Astrocyte (in vitro differentiated cells and primary cell): ENCODE measurements at places on chromosomes 6 and 20.

DNA sequence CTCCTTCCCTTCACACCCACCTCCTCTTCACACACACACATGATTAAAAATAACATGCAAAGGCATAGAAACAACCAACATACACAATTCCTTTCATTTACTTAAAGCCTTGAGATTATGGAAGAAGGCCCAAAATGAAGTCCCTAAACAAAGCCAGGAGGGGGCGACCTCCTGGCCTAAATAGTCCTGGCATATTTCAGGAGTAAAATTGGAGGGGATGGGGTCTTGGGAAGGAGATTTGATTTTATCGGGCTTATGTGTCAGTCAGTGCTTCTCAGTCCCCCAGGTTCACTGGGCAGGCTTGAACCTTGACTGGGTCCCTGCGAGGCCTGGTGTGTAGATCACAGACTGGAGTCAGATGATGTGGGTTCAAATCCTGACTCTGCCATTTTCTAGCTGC is 266.4 kb downstream of the SAMD5 start:
- H3K4me1 ChIP-seq: no peaks in the 10 kb centered on the region
- H3K36me3 ChIP-seq: no peaks in the 10 kb centered on the region
- DNase-seq: no peak
- H3K4me3 ChIP-seq: no peak overlapping the region

GRCh38 chr6:26122005-26122388 is 34.8 kb downstream of the HFE start:
- peaks cover 10% of the 10 kb centered on the region for H3K4me1 ChIP-seq
- no peak overlapping the region for H3K27ac ChIP-seq
- no peaks in the 10 kb centered on the region for H3K36me3 ChIP-seq
- peak overlapping the region; percentile 87 for H3K4me3 ChIP-seq
- no peak for DNase-seq

DNA sequence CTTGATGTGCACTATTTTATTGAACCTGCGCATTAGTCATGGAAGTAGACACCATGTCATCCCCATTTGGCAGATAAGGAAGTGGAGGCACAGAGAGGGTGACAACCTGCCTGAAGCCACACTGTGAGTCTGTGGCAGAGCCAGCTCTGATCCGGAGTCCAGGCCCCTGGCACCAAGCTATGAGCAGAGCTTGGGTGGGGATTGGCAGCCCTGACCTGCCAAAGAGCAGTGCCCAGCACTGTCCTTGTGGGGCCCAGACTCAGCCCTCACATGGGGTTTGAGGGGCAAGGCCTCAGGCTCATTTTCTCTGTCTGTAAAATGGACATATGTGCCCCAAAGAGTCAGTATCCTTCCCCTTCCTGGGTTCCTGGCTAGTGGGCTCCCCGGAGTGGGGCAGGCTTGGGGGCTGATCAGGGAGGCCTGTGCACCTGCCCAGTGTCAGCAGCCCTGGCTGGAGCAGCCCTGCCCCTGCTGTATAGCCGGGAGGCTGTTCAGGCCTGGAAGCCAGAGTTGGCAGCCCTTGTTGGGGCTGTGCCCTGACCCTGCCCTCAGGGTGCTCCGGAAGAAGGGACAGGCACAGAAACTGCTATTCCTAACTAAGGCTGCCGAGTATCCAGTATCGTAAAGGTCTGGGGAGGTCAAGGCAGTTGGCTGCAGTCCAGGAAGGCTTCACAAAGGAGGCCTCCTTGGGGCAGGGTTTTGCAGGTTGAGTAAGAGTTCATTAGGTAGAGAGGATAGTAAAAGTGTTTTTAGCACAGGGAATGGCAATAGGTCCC is 38.7 kb downstream of the TGM2 start:
- peaks cover 4% of the 10 kb centered on the region for H3K36me3 ChIP-seq
- DNase-seq: no peak
- peak overlapping the region; percentile 17 for H3K27ac ChIP-seq
- peaks cover 39% of the 10 kb centered on the region for H3K4me1 ChIP-seq
- no peaks in the 10 kb centered on the region for H3K27me3 ChIP-seq

- no peaks in the 10 kb centered on the region for H3K27me3 ChIP-seq
- no peak overlapping the region for H3K4me3 ChIP-seq
- H3K4me1 ChIP-seq: peaks cover 45% of the 10 kb centered on the region
- no peaks in the 10 kb centered on the region for H3K36me3 ChIP-seq
- DNase-seq: no peak
- no peak overlapping the region for H3K27ac ChIP-seq
These were observed 60.8 kb upstream of the DDR1 start for GRCh38 chr6:30823534-30823865.

GRCh38 chr6:25171301-25171700 is 107.9 kb upstream of the CARMIL1 start:
- H3K4me1 ChIP-seq: peaks cover 42% of the 10 kb centered on the region
- DNase-seq: no peak
- H3K36me3 ChIP-seq: no peaks in the 10 kb centered on the region
- H3K4me3 ChIP-seq: no peak overlapping the region

DNA sequence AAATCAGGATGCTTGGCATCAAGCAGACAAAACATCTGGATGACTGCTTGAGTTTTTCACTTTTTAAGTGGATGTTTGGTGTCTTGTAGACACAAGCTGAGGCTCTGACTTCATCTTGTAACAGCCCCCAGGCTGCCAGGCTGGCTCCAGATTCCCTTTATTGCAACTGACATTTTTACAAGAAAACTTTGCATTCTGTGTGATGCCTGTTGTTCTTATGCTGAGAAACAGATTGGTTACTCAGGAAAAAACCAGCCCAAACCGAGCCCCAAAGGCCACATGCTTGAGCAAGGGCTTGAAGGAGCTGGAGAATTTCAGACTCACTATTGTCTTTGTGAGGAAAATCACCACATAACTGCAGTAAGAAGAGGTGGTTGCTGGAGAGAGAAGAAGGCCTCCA is 98.4 kb upstream of the PREP start:
- no peaks in the 10 kb centered on the region for H3K27me3 ChIP-seq
- no peak overlapping the region for H3K4me3 ChIP-seq
- no peaks in the 10 kb centered on the region for H3K36me3 ChIP-seq
- no peak overlapping the region for H3K27ac ChIP-seq
- H3K4me1 ChIP-seq: no peaks in the 10 kb centered on the region

DNA sequence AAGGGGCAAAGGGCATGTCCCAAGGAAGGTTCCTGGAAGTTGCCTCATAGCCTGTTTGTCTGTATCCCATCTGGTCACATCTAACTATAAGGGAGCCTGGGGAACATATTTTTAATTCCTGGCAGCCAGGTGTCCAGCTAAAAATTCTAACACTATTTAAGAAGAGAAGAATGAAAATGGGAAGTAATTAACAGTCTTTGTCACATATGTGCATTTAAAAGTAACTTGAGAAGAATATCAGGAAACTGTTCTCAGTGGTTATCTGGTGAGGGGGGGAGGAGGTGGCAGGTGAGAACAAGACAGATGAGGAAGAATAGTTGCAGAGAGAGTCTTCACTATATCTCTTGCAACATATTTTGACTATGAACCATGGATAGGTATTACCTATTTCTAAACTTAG is 75.5 kb upstream of the ELOVL5 start:
- H3K4me3 ChIP-seq: no peak overlapping the region
- no peaks in the 10 kb centered on the region for H3K36me3 ChIP-seq
- H3K27me3 ChIP-seq: peaks cover 5% of the 10 kb centered on the region
- no peak overlapping the region for H3K27ac ChIP-seq

GRCh38 chr6:1136415-1136774 is 175.5 kb upstream of the FOXQ1 start:
- DNase-seq: peak; percentile 47
- peaks cover 1% of the 10 kb centered on the region for H3K27me3 ChIP-seq
- H3K4me1 ChIP-seq: peaks cover 12% of the 10 kb centered on the region
- H3K4me3 ChIP-seq: peak overlapping the region; percentile 25

- no peaks in the 10 kb centered on the region for H3K36me3 ChIP-seq
- H3K27me3 ChIP-seq: no peaks in the 10 kb centered on the region
- H3K27ac ChIP-seq: no peak overlapping the region
These were observed 59.6 kb upstream of the SPDEF start for GRCh38 chr6:34615574-34616226.

- peaks cover 7% of the 10 kb centered on the region for H3K4me1 ChIP-seq
- no peak overlapping the region for H3K27ac ChIP-seq
- no peak for DNase-seq
- H3K27me3 ChIP-seq: no peaks in the 10 kb centered on the region
These were observed 141.5 kb downstream of the ANKRD60 start for GRCh38 chr20:58086763-58087561.

- DNase-seq: no peak
- H3K36me3 ChIP-seq: no peaks in the 10 kb centered on the region
- H3K27ac ChIP-seq: no peak overlapping the region
- H3K4me1 ChIP-seq: peaks cover 25% of the 10 kb centered on the region
- no peaks in the 10 kb centered on the region for H3K27me3 ChIP-seq
- H3K4me3 ChIP-seq: no peak overlapping the region
These were observed 309.8 kb downstream of the CDC5L start for GRCh38 chr6:44697327-44697726.
